Stimulated activated CD4-positive, alpha-beta T cell treated with anti-CD3 and anti-CD28 coated beads, Interleukin-2, amount 100 ng/mL, for 24 hours (primary cell): ENCODE measurements at places on chromosomes 3 and 15.

DNA sequence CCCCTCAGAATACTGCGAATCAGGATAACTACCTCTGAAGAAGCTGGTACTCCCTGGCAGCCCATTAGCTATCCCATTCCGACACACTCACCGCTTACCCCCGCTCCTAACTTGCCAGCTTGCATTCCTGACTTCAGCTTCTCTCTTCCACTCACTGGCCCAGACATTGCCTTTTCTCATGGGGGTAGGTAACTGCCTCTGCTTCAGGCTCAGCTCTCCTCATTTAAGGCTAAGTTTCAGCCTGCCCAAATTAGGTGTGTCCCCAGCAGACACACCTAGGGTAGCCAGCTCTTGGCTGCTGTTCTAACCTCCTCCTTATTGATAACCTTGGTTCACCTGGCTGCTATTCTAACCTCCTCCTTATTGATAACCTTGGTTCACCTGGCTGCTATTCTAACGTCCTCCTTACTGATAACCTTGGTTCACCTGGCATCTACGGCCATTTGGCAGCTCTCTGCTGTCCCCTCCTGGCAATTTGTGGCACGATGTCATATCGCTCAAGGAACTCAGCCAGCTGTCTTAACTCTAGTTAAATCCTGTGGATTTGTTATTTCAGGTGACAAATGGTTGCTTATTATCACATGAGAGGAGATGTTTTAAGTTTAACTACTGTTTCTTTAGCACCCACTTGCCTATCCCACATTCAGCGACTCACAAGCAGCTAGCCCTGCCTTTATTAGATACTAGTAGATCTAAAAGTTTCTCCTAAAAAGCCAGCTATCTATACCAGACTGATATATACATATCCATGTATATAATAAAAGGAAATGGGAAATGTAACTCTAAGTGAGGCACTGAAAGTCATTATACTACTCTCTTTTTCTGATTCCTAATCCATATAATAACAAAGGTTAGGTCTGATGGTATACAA lies 106.5 kb upstream of the ACP3 start:
- DNase-seq: peak; percentile 28

GRCh38 chr3:123088387-123088786 lies 21.6 kb downstream of the PDIA5 start:
- DNase-seq: no peak

DNA sequence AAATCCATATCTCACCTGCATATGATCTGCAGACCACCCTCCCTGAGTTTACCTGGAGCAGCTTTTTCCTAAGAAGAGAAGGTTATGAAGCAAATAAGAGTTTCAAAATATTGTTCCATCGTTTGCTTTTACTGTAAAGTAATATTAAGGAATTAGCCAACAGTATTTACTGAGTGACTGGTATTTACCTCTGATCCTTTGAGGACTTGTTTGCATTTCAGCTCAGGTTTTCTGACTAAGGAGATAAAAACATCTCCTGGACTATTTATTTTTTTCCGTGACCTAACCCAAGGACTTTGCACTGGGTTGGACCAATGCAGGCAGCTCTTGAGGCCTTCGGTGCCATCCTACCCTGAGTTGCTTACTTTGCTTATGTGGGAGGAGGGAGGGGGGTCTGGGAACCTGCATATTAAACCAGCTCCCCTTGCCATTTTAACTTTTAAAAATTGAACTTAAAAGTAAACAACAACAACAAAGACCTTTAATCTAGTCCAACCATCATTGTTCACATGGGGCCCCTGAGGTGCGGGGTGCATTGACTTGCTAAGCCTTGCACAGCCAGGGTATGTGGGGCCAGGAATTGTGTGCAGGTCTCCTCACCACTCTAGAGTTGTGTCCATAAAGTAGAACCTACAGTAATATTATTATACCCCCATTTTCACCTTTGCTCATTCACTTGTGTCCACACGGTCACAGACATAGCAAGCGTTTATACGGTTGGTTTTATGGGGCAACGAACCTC lies 39.3 kb downstream of the TRAK1 start:
- no peak for DNase-seq

DNA sequence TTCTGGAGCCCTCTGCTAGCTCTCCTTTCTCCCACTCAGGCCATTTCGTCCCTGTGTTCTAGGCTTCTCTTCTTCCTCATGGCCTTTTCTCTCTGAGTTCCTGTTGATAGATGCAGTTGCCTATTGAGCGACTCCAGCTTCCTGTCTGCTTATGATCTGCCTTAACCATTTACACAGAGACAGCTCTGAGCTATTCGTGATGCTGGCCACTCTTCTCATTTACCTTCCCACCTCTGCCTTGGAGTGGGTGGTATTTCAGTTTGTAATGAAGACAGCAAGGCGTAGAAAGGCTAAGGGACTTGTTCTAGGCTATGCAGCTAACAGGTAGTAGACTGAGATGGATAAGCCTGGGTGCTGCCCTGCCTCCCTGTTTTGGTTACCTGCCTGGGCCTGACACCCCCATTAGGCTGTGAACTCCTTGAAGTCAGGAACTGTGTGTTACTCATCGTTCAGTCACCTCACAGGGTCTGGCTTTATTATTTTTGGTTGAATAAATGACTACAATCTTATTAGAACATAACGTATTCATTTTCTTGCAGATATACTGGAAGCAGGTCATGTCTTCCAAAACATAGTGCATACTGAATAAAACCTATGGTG lies 12.6 kb upstream of the ZBTB47 start:
- no peak for DNase-seq

DNA sequence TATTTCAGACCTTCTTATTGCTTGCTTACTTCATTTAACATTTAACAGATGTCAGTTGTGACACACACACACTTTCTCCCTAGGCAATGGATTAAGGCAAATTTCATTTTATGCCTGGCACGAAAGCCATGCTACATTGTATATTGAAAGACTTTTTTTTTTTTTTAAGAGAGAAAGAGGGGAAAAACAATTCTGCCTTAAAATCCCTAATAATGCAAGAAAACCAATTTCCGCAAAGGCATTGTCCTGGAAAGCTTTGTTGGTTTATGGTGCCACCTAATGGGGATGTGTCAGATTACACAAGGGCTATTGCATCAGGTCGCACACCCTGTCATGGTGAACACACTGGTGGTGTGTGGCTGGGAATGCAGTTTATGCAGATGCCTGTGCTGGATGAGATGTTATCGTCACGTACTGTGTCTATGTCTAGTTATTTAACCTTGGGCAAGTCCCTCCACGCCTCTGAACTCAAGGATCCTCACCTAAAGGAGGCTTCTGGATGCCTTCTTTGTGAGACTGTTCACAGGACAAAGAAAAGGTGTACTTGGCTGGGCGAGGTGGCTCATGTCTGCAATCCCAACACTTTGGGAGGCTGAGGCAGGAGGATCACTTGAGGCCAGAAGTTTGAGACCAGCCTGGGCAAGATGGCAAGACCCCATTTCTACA lies 37.3 kb upstream of the RFTN1 start:
- DNase-seq: peak; percentile 83

DNA sequence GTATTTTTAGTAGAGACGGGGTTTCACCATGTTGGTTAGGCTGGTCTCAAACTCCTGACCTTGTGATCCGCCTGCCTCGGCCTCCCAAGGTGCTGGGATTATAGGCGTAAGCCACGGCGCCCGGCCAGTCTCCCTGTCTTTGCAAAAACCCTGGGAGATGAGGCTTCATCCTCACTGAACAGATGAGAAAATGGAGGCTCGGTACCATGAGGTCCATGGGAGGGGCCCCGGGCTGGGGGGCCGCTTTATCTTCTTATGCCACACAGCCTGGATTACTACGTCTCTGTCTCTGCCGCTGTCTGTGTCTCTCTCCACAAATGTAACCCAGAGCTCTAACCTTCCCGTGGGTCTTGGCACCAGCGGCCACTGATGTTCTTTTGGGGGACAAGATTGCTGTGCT lies 39.1 kb downstream of the ABTB1 start:
- no peak for DNase-seq

- no peak for DNase-seq
Observed at GRCh38 chr3:52752045-52752660, 18.6 kb downstream of the NEK4 start.

DNA sequence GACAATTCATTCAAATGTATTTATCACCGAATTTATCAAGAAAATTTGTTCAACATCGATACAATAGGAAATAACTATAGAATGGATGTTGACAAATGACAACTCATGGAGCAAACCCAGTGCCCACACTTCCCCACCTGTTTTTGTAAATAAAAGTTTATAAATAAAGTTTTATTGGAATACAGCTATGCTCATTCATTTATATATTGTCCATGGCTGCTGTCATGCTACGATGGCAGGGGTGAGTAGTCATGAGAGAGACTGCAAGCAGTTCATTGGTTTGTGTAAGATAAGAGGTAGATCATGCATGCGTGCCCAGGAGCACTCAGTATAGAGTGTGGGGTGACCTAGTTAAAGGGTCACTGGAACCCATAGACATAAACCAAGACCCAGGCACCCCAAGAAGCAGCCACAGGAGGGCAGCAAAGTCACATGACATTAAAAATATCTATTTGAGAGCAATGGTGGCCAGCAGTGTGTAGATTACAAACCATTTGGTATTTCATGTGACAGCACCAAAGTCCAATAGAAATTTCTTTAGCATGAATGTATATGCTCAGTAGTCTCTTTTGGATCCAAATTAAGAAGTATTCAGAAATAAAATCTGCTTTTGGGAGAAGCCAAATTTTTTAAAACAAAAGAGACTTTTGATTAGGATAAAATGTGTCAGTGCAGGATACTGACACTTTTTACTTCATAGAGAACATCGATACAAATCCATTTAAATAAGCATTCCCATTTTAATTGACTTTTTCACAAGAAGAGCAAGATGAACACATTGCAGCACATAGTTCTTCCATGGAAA lies 794.8 kb downstream of the MCTP2 start:
- DNase-seq: peak; percentile 39

GRCh38 chr3:113536627-113537101 lies 4.3 kb downstream of the SIDT1 start:
- no peak for DNase-seq

GRCh38 chr15:52857937-52858781 lies 68.0 kb upstream of the ONECUT1 start:
- no peak for DNase-seq

DNA sequence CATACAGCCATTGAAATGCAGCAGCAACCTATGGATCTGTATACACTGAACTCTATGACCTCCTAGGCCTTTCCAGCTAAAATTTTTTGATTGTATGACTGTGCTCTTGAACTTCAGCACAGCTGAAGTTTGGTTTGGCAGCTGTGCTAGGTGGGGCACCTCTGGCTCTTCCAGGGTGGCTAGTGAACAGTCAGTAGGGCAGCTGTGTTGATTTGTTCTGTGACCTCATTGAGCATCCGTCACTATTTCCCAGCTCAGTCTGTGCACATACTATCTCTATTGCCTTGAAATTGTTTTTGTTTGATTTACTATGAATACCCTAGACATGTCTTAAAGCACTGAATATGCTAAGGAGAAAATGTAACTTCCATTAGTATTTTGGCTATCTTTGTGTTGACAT lies 363.2 kb upstream of the NAALADL2 start:
- DNase-seq: no peak

DNA sequence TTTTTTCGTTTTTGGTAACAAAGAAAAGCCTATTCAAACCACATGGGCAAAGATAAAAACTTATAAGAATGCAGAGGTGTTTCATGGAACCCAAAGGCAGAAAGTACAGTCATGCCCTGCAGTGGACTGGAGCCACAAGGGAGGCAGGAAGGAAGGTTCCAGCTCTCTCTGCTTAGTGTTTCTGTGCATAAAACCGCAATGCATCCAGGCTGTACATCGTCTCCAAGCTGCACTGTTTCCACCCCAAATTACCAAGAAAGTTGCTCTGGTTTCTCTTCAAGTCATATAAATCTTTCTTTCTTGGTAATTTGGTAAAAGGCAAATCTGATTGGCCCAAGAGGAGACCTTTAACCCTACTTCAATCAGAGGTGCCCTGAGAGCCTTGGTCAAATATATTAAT lies 15.8 kb downstream of the TRAT1 start:
- peak; percentile 52 for DNase-seq

DNA sequence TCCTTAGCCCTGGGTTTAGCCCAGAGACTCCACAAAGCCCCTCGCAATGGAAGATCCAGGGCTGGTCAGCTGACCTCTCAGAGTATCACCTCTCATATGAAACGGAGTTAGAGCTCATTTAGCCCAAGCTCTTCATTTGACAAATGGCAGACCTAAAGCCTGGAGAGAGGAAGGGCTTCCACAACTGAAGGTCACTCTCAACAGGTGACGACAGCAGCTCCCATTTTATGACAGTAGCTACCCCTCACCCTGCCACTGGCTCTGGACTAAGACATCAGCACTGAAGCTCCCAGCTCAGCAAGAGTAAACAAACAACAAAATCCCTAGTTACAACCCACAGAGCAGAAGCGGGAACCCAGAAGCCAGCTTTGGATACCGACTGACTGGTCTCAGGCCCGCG lies 33.7 kb downstream of the TLE3 start:
- DNase-seq: no peak

DNA sequence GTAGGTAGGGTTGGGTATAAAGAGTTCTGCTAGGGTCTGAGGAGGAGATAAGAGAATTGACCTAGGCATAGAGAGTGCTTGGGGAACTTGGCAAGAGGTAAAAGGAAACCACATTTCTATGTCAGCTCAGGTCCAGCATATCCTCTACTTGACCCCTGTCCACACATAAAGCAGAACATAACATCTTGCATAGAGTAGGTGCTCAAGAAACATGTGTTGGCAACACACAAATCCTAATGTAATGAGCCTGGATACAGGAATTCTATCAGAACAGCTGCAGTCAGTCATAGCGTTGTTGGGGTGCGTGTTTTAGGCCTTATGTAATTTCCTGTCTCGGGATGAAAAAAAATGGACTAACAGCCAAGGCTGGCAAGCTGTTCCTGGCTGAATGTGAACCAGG lies 35.0 kb upstream of the PLCL2 start:
- DNase-seq: no peak

GRCh38 chr3:127196466-127197299 lies 3.8 kb downstream of the PRR23E start:
- DNase-seq: no peak

DNA sequence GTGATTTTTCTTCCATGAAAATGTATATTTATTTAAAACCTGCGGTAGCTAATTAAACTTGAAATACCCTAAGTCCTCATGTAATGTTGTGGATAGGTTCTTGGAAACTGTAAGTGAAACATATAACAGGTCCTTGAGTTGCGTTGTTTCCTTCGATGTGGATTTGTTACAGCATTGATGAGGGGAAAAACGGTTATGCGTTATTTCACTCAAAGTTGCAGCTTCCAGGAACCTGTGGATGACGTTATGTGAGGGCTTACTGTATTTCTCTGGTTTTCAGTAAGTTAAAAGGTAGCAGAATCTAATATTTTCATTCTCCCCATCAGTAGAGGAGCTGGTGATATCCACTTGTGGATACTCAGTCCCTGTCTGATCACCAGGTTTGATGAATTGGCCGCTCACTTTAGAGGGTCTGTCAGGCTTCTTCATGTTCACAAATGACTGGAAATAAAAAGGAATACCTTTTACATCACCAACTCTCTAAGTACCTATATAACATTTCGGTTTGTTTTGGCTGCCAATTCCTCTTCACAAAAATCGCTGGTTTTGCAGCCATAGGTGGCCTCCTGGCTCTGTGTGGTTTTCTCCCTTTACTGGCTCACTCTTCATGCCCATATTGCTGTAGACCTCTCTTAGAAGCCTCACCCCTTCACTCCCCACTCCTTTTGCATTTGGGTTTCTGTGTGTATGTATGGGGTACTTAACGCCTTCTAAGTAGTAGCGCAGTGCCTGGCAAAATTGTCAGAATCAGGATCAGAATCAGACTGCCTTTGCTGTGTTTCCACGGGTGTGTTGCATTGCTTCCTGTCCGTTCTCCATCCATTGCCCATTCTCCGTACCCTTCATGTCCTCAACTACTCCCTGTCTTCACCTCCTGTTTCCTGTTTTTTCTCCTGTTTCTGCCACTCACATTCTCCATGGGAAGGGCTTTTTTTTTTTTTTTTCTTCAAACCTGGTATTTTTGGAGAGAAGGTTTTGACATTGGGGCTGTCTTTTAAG lies 112.6 kb downstream of the FNDC3B start:
- no peak for DNase-seq
